ENCODE measurements at places on chromosomes 5 and 9. TPM values are rescaled to one million over a fixed set of nuclear protein-coding genes. Genes with fewer than 3 reads are reported as not detected.

GRCh38 chr5:119359737-119360413, 4.1 kb downstream of the TNFAIP8 start:
- peaks cover 9% of the 10 kb centered on the region for H3K36me3 ChIP-seq
- no peak overlapping the region for H3K4me3 ChIP-seq
- no peak overlapping the region for H3K27ac ChIP-seq
- H3K27me3 ChIP-seq = no peaks in the 10 kb centered on the region
- DNase-seq = no peak
- peaks cover 44% of the 10 kb centered on the region for H3K4me1 ChIP-seq

DNA sequence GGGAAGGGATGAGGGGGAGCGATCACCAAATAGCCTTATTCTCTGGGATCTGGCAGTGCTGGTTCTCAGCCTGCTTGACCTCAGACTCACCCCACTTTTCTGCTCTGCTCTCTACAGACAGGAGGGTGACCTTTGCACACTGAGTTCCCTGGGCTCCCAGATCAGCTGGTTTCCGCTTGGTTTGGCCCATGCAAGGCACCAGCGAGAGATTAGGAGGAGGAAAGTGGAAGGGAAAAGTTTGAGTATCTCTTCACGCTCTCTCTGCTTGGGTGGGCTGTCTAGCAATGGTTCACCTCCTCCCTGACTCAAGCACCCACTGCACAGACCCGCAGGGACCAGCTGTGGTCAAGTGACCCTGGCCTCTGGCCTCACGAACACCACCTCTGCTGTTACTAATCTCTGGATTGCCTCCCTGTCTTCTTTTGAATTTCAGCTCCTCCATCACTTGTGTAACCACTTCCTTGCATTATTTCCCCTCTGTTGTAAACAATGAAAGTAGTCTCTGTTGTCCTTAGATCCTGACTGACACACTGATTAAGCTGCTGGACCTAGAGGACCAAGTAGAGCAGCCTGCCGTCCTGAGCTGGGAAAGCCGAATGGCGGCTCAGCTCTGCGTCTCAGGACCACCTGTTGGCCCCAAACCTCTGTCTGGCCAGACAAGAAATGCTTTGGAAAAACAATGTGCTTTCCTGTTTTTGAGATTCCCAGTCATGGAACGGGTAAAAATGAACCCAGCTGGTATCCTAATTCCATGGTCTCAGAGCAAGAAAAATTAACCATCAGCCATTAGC, 186.6 kb downstream of the CRB2 start:
- H3K4me1 ChIP-seq = no peaks in the 10 kb centered on the region
- H3K27ac ChIP-seq = no peak overlapping the region
- no peak overlapping the region for H3K4me3 ChIP-seq
- H3K36me3 ChIP-seq = no peaks in the 10 kb centered on the region
- no peak for DNase-seq

GRCh38 chr5:142201471-142201887, 92.9 kb downstream of the NDFIP1 start:
- H3K27me3 ChIP-seq = no peaks in the 10 kb centered on the region
- no peak for DNase-seq

- no peak overlapping the region for H3K27ac ChIP-seq
- no peaks in the 10 kb centered on the region for H3K4me1 ChIP-seq
- no peak overlapping the region for H3K4me3 ChIP-seq
- no peak for DNase-seq
Observed at GRCh38 chr5:175436359-175436758, 7.6 kb downstream of the DRD1 start.

Gene RPP25L
- 38.4 TPM for total RNA-seq

DNA sequence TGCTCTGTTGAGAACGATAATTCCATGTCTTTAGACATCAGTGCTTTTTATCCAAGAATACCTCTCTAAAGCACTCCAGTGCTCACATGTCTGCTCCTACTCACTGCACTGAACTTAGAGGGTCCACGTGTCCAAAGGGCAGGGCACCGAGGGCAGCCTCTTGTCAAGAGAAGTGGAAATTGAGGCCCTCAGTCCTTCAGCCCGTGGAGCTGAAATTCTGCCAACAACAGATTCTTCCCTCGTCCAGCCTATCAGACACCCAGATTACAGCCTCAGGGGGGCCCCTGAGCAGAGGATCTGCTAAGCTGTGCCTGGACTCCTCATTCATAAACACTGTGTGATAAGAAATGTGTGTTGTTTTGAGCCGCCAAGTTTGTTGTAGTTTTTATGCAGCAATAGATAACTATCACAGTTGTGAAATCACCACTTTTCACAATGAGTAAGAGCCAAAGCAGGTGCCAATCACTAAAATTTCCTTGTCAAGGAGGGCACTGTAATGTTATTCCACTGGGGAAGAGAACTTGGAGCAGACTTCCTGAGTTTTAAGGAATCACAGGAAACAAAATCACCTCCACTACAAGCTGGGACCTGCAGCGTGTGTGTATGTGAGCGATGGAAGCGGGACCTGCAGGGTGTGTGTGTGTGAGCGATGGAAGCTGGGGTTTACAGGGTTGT, 58.8 kb upstream of the IGFBPL1 start:
- no peak overlapping the region for H3K4me3 ChIP-seq
- H3K27me3 ChIP-seq = no peaks in the 10 kb centered on the region
- H3K4me1 ChIP-seq = no peaks in the 10 kb centered on the region
- H3K36me3 ChIP-seq = no peaks in the 10 kb centered on the region
- H3K27ac ChIP-seq = no peak overlapping the region
- DNase-seq = no peak

DNA sequence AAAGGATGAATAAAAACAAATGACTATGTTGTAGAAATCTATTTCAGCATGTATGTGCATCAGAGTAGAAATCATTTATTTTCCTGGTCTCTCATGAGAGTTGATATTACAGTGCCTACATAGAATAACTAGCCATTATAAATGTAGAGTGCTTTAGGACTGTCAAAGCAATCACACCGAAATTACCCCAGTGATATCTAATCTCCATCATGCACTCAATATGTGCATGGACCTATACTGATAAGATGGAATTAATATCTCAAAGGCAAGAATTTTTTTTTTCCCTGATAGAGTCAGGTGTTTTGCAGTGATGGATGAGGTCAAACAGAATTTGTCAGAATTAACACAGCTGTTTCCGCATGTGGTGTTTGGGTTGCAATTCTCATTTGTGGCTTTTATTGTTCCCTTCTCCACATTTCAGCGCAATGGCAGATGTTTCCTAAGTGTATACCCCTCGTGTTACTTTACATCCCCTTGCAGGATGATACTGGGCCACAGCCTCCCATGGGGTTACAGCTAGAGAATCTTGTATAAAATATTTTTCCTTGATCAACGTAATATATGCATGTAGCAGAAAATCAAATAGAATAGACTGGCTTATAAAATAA, 298.8 kb downstream of the RASEF start:
- H3K4me1 ChIP-seq = peaks cover 22% of the 10 kb centered on the region
- no peak overlapping the region for H3K4me3 ChIP-seq
- H3K27me3 ChIP-seq = no peaks in the 10 kb centered on the region
- H3K36me3 ChIP-seq = no peaks in the 10 kb centered on the region

Gene MACIR
- total RNA-seq = 7.6 TPM

Data from thymus (tissue), 14 donors.